Cardiac fibroblast (primary cell): ENCODE measurements at places on chromosomes 11 and 22.

- DNase-seq = peak; percentile 16
These were observed 37.9 kb downstream of the PIK3C2A start for GRCh38 chr11:17169876-17170275.

GRCh38 chr22:44004104-44004460 lies 20.0 kb upstream of the PARVB start:
- DNase-seq = no peak

GRCh38 chr11:60305906-60306619 lies 21.0 kb upstream of the MS4A6E start:
- DNase-seq = no peak

- DNase-seq = no peak
These were observed 40.4 kb downstream of the RRAS2 start for GRCh38 chr11:14318581-14318981.

- no peak for DNase-seq
These were observed 21.1 kb upstream of the IGLL5 start for GRCh38 chr22:22866381-22867111.

DNA sequence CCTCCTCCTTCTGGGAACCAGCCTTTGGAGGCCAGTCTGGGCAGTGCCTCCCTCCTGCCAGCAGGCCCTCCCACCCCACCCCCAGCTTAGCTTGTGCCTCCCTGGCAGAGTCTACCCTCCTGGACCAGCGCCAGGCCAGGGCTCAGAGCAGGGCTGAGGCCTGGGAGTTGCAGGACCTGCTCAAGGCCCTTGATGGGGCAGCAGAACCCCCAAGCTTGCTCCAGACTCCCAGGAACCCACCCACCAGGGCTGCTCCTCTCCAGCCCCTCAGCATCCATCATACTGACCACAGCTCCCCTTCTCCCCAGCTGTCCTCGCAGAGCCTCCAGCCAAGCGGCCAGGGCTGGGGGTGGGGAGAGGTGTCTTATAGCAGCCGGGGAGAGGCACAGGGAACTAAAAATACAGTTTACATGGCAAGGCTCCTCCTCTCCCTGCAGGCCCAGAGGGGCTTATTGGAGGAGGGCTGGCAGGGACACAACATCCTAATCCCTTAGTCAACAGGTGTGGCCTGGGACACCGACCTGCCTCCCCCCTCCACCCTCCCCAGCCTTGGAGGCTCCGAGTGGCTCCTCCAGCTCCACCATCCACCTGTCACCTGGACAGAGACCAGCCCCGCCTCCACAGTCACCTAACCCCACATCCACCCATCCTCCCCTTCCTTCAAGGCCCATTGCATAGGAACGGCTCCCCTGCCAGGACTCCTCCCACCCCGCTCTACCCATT lies 5.2 kb upstream of the MB start:
- no peak for DNase-seq

DNA sequence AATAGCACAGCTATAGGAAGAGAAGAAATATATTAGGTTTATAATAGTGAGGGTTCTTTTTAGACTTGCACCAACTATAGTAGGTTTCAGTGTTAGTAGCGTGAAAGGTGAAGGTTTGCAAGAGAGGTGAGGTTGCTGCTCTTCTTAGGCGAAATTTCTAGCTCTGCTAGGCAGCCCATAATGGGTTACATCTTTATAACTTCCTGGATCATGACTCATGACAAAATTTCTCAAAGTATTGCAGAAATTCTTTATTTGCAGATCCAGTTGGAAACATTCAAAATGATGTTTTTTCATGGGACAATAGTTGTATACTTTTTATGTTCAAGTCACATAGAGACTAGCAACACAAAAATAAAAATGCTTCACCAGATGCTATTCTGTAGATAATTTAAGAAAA lies 260.0 kb downstream of the SOX6 start:
- peak; percentile 11 for DNase-seq

GRCh38 chr22:27719535-27720227 lies 81.9 kb downstream of the MN1 start:
- no peak for DNase-seq

DNA sequence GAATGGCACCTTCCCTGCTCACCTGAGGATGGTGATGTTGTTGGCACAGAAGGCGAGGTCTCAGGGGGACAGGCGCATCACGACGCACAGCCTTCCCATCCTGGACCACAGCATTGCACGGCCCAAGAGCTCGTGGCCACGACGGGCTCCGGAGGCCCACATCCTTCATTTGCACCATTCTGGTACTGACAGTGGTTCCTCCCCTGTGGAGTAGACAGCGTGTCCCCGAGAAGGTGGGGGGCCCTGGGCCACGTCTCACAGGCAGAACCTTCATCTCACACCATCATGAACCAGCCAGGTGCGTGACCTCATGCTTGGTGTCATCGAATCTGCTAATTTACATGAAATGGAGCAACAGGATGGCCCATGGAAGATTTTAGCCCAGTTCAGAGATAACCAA lies 180.0 kb downstream of the CTTN start:
- DNase-seq = no peak

DNA sequence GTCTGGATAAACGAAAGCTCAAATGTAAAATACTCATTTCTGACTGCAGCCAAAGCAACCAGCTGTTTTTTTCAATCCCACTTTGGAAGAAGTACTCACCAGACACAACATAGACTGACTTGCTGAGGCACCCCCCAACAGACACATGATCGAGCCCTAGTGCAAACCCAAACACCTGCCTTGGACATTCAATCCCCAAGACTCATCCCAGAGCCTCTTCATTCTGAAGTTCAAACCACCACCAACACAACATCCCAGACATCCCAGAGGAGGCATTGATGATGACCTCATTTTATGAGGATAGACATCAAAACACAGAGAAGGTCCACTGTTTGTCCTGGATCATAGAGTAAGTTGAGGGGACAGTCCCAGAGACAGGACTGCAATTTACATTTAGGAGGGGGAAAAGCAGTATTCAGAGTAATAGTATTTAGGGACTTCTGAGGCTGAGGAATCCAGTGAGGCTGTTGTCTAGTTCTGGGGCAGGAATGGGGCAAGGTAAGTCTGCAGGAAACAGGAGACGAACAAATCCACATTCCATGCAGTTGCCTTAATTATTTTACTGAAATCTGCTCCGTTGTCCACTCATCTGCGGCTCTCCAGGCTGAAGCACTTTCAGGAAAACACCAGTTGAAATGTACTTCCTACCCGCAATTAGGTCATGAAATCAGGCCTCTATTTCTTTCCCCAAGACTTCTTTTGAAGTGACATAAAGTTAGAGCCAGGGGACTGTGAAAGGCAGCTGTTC lies 54.8 kb downstream of the CLPB start:
- DNase-seq = no peak

- no peak for DNase-seq
These were observed 2.7 kb downstream of the SLC43A1 start for GRCh38 chr11:57512646-57513451.

GRCh38 chr22:39655004-39655579 lies 84.5 kb downstream of the CACNA1I start:
- no peak for DNase-seq

DNA sequence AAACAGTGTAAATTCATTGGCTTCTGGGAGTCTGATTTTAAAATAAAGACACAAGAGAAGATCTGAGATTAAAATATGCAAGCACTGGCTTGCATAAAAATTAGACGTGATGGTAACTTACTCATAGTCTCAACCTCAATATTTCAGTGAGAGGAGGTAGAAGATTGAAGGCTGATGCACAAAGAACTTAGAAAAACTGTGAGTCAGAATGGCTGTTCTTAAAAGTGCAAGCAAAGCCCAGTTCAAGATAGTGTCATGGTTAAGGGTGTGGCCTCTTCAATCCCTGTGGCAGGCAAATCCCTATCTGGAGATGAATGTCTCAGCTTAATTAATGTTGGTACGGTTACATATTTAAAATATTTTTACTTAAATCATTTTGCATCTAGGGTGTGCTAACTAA lies 33.6 kb upstream of the FIBIN start:
- peak; percentile 27 for DNase-seq

DNA sequence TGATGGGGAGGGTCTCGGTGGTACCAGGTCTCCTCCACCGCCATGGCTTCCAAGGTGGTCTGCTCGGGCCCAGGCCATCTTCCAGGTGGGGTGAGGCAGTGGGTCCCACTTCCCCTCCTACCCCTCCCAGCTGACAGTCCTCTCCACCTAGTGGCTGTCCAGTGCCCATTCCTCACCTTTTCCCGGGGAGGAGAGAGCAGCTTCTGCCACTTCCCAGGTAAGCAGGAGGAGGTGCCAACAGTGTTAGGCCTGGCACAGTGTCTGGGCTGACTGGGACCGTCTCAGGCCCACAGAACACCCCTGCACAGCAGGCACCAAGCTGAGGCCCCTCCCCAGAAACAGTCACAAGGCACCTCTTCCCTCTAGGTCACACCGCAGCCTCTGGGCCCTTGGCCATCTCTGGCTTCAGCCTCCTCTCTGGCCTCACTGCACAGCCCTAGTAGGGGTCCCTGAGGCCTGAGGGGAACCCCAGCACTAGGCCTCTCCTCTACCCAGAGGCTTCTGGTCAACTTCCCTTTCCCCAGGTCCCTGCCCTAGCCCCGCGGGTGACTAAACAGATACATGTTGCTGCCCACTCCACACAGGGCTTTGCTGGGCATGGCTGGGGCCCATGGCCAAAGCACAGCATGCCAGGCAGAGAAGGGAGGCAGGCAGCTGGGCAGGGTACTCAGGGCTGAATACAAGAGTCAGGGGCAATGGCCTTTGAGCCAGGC lies 2.3 kb upstream of the ANKRD13D start:
- no peak for DNase-seq

GRCh38 chr11:61280883-61281580 lies 14.1 kb downstream of the VWCE start:
- DNase-seq = no peak

DNA sequence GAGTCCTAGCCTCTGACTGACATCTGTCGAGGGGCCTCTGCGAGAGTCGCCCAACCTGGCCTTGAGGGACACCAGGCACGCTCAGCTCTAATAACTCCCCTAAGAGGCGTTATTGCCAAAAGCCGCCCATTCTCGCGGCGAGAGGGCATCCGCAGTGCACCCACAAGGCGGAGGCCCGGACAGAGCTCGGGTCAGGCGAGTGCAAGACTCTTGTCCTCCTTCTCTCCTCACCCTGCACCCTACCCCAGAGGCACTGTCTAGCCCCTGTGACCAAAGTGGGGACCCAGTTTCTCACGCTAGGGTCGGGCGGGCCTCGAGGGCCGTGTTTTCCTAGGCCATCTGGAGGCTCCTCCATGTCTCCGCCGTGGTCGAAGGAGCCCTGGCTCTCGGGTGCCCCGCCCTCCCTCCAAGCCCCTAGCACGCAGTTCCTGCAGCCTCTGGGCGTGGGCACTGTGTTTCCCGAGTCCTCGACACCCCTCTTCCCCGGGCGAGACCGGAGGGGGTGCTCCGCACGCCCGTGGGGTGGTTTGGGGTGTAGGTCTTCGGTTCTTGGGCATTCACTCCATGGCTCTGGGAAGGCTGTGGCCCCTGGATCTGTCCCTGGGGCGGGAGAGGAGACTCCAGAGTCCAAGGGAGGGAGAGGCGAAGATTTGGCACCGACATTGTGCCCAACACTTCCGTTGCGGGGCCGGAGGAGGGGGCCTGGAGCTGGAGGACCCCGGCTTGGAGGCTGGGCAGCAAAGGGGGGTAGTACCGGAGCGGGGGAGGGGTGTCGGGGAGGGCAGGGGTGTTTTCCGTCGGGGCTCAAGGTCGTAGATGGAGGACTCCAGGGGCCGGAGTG lies 1.0 kb downstream of the CHRM4 start:
- DNase-seq = no peak

GRCh38 chr11:119664063-119664572 lies 64.9 kb downstream of the NECTIN1 start:
- DNase-seq = no peak

DNA sequence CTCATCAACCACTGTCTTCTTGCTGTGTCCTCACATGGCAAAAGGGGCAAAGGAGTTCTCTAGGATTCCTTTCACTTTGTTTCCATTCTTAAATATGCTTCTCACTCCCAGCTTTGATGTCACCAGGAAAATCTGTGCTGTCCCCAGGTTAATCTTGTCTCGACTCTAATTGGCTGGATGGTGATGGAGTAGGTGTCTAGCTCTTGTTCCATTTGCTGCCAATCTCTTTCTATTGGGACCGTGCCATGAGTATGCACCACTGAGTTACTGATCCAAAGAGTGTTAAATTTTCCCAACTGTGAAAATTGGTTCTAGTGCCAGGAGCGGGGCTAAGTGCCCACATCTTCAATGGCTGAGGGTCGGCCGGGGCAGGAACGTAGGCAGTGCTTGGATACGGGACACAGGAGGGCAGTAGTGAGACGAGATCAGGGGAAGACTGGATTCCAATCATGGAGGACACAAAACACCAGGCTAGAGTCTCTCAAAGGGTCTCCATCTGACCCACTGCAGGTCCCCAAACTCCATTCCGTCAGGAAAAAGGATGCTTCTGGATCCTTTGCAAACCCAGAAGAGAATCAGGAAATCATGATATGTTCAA lies 47.7 kb upstream of the CSNK2A3 start:
- no peak for DNase-seq

GRCh38 chr11:64400667-64401066 lies 41.7 kb downstream of the RPS6KA4 start:
- DNase-seq = no peak

- DNase-seq = no peak
These were observed 17.2 kb downstream of the GP1BB start for GRCh38 chr22:19740586-19740985.

GRCh38 chr22:27972732-27973698 lies 54.0 kb upstream of the PITPNB start:
- peak; percentile 29 for DNase-seq

DNA sequence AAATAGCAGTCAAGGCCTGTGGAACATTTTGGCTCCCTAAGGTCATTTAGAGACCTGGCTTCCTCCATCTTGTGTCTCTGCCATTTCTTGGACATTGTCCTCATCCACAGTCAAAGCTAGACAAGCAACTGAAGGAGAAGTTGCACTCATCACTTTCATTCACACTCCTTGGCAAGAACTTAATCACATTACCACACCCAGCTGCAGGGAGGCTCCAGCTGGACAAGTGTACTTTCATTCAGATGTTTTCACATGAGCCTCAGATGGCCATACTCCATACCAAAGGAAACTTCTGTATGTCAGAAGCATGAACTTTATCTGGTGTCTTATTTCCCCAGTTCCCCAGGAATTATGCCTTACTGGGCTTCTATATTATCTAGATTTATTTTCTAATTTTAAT lies 537.4 kb downstream of the TMEM135 start:
- DNase-seq = no peak
